T-helper 2 cell (primary cell): ENCODE measurements at places on chromosomes 5 and 9.
A peak's percentile ranks its signal among the peaks of the same experiment; 100 is the strongest.

GRCh38 chr5:38768412-38769211, 77.2 kb upstream of the OSMR start:
- DNase-seq, result no peak

DNA sequence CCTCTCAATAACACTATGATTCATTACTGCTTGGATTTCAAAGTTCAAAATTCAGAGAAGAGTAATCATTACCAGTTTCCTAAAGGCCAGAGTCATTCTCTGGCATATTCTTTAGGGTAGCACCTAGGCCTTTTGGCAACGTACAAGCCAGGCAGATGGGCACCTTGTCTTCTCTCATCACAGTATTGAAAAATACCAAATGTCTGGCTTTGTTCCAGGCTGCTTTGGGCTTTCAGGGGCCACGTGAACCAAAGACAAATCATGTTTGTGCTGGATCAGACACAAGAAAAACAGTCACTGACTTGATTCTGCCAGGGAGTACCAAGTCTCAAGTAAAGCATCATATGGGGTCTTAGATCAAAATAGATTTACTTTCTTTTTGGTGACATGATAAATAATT, 15.5 kb downstream of the MEGF9 start:
- DNase-seq, result no peak

DNA sequence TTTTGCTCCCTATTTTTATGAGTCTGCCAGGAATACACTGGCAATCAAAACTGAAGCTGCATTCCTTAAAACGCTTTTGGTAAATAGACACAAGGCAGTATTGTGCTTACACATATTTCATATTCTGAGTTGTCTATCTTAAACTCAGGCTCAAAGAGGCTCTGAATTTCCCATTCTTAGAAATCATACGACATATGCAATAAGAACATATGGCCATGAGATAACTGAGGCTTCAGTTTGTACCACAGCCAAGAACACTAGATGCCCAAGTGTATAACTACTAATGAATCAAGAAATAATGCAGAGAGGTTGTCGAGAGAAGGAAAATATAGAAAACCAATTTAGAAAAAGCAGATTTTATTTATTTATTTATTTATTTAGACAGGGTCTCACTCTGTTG, 357.4 kb downstream of the NDUFS4 start:
- DNase-seq, result no peak

GRCh38 chr5:172114875-172115422, 73.1 kb downstream of the STK10 start:
- peak; percentile 30 for DNase-seq

- DNase-seq, result no peak
Observed at GRCh38 chr5:78893940-78894677, 91.0 kb downstream of the ARSB start.

DNA sequence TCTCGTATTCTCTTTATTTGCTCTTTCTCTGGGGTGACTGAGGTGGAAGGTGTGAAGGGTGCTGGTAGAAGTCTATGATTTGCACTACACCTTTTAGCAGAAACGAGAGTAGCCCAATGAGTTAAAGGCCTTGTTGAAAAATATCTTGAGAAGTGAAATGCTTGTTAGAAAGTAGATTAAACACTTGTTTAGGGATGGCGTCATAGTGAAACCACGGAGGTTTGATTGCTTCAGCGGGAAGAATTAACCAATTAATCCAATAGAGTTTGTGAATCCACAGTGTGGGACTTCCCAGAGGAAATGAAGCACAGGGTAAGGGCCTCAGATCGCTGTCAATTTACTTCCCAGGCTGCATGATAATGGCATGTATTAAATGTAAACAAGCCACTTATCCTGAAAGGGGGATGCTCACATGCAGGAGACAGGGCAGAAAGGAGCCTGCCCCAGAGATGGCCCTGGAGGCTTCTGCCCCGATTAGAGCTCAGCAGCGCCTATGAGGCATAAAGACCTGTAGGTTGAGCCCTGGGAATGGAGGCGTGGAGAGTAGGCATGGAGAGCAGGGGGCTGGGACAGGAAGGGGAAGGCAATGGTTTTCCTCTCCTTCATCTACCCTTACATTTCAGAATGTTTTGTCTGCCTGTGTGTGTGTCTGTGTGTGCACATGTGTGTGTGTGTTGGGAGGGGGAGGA, 1.5 kb downstream of the FAM170A start:
- no peak for DNase-seq

- no peak for DNase-seq
Observed at GRCh38 chr9:21831841-21832509, 29.5 kb downstream of the MTAP start.

DNA sequence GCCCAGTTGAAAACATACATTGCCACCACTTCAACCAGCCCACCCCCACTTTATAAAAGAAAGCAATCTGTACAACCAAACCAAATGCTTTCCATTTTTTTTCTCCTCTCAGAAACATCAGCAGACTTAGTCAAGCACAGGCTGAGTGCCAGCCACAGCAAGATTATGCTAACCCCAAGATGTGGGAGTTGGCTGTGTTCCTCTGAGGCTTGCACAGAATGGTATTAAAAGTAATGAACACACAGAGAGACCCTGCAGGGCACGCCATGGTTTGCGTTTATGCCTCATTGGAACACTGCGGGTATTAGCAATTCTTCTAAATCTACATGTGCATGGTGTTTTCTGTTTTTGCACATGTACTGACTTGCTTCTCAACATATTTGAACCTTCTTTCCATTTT, 419.9 kb upstream of the GRAMD2B start:
- no peak for DNase-seq

GRCh38 chr9:80952363-80952922, 736.9 kb downstream of the TLE1 start:
- DNase-seq, result no peak

DNA sequence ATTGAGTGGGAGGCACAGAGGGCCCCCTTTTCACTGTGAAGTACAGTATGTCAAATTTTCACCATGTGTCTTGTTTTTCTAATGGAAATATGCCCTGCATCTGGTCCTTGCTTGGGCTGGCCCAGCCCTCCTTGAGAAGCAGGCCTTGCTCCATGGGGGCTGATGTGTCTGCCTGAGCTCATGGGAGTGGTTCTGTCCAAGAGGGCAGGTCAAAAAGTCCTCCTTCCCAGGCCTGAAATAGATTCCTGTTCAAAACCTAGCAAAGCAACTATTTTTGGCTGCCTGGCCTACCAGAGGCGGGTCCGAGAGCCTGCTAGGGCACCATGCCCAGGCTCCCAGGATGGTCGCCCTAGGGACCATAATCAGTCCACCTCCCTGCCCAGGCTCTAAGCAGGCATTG, 40.5 kb upstream of the NEURL1B start:
- no peak for DNase-seq

- DNase-seq, result no peak
Observed at GRCh38 chr5:175363300-175363699, 80.7 kb downstream of the DRD1 start.

GRCh38 chr9:98929071-98929470, 14.6 kb upstream of the COL15A1 start:
- DNase-seq, result no peak

DNA sequence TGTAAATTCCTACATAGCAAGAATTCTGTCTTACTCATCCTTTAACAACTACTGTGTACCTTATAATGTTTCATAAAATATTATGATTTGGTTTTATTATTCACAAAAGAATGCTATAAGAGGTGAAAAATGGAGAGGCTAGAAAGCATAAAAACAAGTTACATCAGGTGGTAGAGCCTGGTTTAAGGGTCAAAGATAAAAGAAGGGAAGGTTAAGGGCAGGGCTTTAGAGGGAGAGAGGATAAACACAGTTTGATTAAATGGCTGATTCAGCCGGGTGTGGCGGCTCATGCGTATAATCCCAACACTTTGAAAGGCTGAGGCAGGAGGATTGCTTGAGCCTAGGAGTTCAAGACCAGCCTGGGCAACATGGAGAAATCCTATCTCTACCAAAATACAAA, 40.4 kb upstream of the HSPB3 start:
- DNase-seq, result no peak

DNA sequence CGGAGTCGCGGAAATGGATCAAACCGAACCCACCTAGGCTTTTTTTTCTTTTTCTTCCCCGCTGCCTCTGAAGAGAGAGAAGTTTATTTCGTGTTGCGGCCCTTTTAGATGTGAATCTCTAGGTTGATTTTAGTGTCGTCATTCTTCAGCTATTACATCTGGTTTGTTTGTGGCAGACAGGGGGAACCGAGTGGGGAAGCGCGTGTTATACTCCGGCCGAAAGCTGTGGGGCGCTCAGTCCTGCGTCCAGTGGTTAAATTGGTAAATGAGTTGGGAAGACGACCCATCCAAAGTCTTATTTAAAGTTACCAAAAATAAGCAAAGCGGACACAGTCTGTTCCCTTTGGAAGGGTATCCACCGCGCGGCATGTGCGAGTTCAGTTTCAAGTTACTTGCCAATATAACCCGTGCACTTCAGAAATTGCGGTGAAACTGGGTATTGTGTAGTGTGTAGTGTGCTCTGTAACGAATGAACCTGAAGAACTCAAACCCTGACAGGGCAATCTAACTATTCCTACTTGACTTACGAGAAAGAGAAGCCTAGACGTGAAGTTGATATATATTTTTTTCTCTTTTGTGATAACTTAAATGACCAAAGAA, 1.3 kb downstream of the MAN2A1 start:
- peak; percentile 61 for DNase-seq

- no peak for DNase-seq
Observed at GRCh38 chr5:32584646-32585045, 711 bp upstream of the SUB1 start.
